ENCODE measurements at places on chromosomes 16 and 17.

GRCh38 chr17:17422641-17423040 is 54.2 kb upstream of the MED9 start:
- no peak for DNase-seq

GRCh38 chr17:6304894-6305612 is 129.9 kb downstream of the AIPL1 start:
- no peak for DNase-seq

DNA sequence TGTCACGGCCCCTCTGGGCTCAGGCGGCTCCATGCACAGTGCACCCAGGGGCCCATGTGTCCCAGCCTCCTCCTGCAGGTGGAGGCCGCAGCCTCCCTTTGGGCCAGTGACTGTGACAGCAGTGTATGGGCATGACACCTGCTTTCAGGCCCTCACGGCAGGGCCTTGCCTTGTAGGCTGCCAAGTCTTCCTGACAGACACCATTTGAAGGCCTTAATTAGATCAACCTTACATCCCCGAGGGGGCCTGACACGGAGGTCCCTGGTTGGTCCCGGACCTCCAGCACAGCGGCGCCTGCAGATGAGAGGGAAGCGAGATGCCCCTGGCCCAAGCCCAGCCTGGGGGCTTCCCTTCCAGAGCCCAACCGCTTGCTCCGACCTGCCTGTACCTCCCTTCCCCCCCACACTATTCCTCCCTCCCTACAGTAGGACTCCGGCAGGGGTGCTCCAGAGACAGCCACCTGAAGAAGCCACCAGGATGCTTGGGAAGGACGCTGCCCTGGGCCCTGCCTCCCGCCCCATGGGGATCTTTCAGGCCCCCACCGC is 31.9 kb downstream of the BAIAP2 start:
- no peak for DNase-seq

DNA sequence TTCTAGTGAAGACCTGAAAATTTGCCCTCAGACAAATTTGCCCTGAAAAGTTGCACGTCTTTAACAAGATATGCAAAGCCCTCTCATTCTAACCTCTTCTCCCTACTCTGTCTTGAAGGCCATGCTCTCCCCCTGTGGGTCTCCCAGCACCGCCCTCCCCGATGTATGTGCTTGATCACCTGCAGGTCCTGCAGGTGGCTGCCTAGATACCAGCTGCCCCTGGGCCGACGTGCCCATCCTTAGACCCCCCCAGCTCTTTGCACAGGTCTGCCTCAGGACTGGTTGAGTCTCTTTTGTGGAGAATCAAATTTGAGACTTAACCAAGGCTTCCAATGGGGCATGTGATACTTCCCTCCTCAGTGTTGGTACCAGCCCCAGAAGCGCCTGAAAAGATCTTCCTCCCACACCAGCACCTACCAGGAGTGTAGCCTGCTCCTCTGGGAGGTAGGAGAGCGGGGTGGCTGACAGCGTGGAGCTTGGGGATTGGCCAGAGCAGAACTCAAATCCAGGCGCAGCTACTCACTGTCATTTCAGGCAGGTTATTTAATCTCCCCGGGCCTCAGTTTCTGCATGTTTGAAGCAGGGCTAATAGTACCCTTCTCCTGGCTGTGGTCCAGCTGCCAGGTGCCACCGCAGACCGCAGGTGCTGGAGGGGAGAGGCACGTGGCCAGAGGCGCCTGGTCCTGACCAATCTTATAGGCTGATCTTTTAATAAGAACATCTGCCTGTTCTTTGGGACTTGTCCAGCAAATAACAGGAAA is 4.5 kb upstream of the MRPL38 start:
- no peak for DNase-seq

DNA sequence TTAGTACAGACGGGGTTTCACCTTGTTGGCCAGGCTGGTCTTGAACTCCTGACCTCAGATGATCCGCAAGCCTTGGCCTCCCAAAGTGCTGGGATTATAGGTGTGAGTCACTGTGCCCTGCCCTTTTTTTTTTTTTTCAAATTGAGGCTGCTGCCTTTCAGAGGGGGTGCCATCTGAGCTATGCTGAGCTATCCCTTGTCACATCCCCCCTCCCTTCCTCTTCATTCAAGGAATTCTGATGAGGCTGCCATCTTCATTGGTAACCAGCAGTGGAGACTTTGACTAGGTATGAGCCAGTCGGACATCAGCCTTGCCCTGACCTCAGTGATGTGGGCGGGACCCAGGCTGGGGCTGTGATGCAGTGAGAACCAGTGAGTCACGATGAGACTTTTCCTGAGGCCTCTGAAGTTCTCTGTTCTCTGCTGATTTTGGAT is 24.4 kb upstream of the GPT2 start:
- DNase-seq: no peak

DNA sequence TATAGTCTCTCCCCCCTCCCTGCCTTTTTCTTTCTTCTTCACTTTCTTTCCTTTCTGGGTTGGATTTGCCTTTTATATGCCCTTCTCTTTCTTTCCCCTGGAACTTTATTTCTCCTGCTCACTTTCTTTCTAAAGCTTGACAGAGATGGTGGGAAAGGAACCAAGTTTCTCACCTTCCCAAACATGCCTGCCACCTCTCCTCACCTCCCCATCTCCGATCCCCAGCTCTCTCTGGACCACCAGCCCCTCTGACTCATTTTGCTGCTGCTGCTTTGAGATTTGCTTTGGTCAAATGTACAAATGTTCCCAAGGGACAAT is 6.7 kb upstream of the LHX1 start:
- no peak for DNase-seq

DNA sequence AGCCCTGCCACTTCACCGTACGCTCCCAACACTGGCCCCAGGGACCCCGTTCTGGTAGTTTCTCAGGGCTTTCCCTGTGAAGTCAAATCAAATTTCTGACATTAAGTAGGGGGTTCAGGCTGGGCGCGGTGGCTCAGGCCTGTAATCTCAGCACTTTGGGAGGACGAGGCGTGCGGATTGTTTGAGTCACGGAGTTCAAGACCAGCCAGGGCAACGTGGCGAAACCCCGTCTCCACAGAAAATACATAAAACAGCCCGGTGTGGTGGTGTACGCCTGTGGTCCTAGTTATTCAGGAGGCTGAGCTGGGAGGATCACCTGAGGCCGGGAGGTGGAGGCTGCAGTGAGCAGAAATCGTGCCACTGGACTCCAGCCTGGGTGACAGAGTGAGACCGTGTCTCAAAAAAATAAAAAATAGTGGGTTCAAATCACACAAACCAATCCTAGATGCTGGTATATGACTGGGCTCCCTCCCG is 632 bp downstream of the CYBC1 start:
- no peak for DNase-seq

DNA sequence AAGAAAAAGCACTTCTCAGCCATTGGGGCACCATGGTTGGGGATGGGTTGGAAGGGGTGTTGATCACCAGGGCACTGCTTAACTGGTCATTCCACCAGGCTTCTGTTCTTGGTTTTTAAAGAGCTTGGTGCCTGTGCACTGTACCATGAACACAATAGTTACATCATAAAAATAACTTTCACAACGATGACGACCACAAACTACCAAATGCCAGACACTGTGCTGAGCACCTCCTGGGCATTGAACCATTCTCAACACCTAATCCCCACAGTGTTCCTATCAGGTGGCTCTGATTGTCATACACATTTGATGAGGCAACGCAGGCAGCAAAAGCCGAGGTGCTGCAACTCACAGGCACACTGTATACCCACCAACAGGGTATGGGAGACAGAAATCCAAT is 208.0 kb downstream of the FOXL1 start:
- DNase-seq: no peak

Data from D721Med (cell line).